ENCODE measurements at places on chromosomes 7 and 10.

DNA sequence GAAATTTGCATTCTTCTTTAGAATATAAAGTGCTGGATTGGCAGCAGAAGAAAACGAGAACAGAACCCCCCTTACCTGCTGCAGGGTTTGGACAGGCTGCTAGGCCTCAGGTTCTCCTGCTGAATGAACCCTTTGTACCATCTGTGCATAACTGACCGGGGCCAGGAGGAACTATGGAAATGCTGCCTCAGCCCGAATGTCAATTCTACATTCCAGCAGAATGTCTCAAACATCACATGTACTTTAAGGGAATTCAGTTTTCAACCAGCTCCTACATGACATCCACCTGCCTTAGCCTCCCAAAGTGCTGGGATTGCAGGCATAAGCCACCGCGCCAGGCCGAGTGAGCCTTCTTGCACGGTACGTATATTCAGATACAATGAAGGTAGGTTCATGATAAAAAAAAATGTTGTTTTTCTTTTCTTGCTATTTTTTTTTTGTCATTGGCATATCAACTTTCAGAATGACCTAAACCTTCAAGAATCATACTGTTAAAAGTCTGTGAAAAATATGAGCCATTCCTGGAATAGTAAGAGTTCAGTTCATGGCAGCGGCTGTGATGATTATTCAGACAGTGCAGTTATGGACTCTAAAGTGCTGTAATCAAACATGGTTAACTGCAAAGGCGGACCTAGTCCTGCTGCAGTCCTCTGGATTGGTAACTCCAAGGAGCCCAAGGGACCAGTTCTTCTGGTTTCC is 84.4 kb upstream of the TNS3 start:
- no peak for DNase-seq

DNA sequence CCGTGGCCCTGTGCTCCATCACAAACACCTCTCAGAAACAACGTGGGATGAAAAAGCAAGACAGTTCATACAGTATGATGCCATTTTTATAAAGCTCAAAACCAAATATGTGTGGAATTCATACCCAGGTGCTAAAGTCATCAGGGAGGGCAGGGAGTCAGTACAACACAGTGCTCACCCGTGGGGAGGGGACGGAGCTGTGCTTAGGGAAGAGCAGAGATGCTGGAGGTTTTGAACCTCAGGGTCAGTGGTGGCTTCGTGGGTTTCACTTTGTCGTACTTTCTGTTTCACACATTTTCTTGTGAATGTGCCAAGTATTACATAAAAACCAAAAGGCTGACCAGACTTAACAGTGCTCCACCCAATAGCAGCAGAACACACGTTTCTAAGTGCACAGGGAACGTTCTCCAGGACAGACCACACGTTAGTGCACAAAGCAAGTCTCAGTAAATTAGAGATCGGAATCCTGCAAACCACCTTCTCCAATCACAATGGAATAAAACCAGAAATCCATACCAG is 21.2 kb downstream of the ZMIZ2 start:
- DNase-seq = no peak

DNA sequence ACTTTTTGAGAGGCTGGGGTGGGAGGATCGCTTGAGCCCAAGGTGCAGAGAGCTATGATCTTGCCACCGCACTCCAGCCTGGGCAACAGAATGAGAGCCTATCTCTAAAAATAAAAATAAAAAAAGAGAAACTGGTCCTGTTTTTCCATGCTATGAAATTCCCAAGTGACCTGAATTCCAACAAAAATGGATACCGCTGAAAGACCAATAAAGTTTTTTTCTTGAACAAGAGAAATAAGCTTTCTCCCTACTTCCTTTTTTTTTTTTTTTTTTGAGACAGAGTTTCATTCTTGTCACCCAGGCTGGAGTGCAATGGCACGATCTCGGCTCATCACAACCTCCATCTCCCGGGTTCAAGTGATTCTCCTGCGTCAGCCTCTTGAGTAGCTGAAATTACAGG is 12.5 kb upstream of the SEPHS1 start:
- no peak for DNase-seq

GRCh38 chr10:100522945-100523344 is 3.3 kb upstream of the SEC31B start:
- no peak for DNase-seq

- no peak for DNase-seq
Observed at GRCh38 chr7:144391823-144392255, 11.7 kb downstream of the NOBOX start.

- DNase-seq = no peak
Observed at GRCh38 chr10:59847326-59847725, 59.0 kb downstream of the CCDC6 start.

- no peak for DNase-seq
Observed at GRCh38 chr7:116562529-116563121, 37.8 kb downstream of the CAV1 start.

- DNase-seq = no peak
Observed at GRCh38 chr10:122706467-122706866, 6.8 kb upstream of the C10orf120 start.

- DNase-seq = no peak
Observed at GRCh38 chr7:95784796-95785195, 12.4 kb downstream of the DYNC1I1 start.

DNA sequence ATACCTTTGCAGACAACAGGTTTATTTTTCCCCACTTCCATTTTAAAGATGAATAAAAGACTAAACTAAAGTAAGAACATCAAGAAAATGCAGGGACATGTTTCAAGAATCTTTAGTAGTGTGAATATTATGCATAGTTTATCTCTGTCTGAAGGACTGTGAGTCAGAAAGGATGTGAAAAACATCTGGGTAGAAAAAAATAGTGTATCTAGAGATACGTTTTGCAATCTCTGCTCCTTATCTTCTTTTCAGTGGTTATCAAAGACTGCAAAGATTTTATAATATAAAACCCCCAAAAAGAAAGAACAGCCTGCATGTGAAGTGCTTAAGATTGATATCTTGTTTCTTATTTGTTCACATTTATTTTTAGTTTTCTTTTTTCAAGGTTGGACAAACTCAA is 101.9 kb upstream of the ARHGAP21 start:
- no peak for DNase-seq

DNA sequence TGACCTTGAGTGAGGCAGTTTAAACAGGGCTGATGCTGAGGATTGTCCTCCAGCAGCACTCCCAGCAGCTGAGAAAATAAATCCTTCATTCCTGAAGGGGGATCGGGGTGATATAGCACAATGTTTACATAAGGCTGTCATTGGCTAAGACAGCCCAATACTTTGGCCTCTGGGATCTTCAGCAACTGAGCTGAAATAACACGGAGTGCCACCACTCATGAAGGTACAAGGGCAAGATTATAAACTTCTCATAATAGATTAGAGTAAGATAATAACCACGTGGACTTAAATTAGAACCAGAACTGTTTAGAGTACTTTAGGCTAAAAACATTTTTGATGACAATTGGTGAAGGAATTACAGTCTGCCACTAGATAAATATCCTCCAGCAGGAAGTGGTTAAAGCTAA is 70.0 kb upstream of the PAPSS2 start:
- no peak for DNase-seq

GRCh38 chr7:132239422-132239994 is 336.8 kb downstream of the PLXNA4 start:
- no peak for DNase-seq

GRCh38 chr10:89213191-89213808 is 6.2 kb upstream of the CH25H start:
- DNase-seq = no peak

- DNase-seq = no peak
Observed at GRCh38 chr10:47276576-47277351, 23.2 kb upstream of the GDF10 start.

DNA sequence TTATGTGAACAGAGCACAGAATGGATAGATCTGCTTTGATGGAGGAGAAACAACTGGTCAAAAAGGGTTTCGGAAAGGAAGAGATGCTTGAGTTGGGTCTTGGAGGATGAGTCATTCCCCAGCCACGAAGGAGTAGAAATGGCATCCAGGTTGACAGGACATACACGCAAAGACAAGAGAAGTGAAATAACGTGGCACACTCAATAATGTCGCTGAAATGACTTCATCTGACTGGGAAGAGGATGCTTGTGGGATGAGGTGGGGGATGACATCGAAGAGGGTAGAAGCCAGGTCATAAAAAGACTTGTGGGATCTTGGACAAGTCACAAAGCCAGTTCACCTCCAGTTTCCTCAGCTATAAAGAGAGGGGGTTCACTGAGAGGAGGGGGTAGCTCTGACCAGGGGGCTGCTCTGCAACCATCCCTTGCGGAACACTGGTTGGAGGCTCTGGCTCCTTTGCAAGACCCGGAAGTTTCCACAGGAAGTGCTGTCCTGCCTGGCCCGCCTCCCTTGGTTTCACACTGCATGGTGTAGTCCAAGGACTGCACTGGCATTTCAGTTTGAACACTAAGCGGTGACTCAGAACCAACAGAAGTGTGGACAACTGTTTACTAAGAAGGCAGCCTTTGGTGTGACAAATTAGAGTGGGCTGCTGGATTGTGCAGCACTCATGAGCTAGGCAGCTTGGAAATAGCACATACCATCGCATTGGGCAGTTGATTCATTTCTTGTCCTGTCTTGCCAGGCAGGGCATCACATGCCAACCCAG is 189.9 kb upstream of the ADO start:
- no peak for DNase-seq

DNA sequence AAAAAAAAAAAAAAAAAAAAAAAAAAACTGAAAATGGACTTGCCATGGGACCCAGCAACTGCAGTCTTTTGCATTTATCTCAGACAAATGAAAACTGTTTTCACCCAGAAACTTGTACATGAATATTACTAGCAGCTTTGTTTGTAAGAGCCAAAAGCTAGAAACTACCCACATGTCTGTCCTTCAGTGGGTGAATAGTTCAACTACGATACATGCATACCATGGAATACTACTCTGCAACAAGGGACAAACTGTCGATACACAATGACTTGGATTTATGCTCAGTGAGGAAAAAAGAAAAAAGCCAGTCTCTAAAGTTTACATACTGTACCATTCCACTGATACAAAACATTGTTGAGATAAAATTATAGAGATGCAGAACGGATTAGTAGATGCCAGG is 195.6 kb downstream of the KIAA1217 start:
- DNase-seq = no peak

Measured in stimulated activated CD4-positive, alpha-beta T cell treated with anti-CD3 and anti-CD28 coated beads, Interleukin-15, amount 100 ng/mL, for 48 hours (primary cell).